ENCODE measurements at places on chromosomes 11 and 22.

GRCh38 chr22:45547731-45548130 is 45.0 kb downstream of the FBLN1 start:
- no peak for DNase-seq

GRCh38 chr11:43947003-43947500 is 4.6 kb downstream of the C11orf96 start:
- no peak for DNase-seq

DNA sequence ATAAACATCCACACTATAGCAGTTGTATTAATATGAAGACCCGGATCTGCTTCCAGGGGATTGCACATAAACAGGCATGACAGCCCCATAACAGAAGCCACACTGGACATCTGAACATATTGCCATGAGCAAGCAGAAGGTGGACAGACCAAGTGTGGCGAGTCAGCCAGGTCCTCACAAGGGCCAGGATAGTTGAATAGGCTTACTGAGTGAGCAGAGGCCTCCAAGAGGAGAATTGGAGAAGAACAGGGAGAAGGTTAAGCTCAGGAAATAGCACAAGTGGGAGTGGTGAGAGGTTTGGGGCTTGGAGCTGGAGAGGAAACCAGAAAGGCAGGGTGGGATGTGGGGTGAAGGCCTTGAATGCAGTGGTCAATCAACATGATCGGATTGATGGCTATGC is 10.8 kb downstream of the SLC35C1 start:
- no peak for DNase-seq

DNA sequence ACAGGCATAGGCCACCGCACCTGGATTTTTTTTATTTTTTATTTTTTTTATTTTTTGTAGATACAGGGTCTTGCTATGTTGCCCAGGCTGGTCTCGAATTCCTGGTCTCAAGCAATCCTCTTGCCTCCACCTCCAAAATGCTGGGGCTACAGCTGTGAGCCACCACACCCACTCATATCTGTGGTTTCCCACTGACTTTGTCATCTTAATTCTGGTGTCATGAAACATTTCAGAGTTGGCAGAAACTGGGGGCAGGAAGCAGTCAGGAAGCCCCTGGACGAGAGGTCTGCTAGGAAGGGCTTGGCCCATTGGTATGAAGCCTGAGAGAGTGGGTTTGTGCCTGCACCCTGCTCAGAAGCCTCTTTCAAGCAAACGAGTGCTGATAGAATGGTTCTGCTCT is 49.1 kb downstream of the COMMD9 start:
- no peak for DNase-seq
